ELR (cell line): ENCODE measurements at places on chromosomes 11 and 22.

DNA sequence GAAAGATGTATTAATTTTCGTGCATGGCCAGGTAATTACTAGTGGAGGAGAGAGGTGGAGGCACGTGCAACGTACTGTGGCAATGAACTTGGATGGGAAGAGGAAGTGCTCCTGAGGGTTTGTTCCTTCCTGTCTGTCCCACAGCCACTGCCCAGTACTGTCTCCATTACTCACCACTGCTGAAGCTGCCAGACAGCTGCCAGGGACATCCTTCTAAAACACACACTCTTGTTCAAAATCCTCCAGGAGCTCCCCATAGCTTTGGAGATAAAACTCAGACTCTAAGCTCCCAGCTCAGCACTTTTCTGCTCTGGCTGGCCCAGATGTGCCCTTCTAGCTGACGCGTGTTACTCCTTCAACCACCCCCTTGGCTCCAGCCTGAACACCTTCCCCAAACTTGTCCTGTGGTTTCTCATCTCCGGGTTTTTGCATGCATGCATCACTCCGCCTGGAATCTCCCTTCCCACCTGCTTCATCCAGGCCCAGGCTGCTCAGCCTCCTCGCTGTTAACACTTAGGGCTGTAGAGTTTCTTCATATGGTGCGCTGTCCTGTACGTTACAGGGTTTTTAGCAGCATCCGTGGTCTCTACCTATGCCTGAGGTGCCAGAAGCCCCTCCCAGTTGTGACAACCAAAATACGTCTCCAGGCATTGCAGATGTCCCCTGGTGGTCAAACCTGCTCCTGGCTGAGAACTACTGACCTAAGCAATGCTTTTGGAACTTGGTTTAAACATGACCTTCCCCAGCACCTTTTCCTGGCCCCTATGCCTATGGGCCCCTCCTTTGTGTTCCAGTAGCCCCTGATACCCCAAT lies 69.5 kb downstream of the C11orf91 start:
- peak; percentile 48 for DNase-seq

- peak; percentile 62 for DNase-seq
Observed at GRCh38 chr11:97937501-97937900, 1083.2 kb upstream of the CNTN5 start.

- DNase-seq, result peak; percentile 35
Observed at GRCh38 chr22:19879246-19879570, 24.5 kb upstream of the GNB1L start.

DNA sequence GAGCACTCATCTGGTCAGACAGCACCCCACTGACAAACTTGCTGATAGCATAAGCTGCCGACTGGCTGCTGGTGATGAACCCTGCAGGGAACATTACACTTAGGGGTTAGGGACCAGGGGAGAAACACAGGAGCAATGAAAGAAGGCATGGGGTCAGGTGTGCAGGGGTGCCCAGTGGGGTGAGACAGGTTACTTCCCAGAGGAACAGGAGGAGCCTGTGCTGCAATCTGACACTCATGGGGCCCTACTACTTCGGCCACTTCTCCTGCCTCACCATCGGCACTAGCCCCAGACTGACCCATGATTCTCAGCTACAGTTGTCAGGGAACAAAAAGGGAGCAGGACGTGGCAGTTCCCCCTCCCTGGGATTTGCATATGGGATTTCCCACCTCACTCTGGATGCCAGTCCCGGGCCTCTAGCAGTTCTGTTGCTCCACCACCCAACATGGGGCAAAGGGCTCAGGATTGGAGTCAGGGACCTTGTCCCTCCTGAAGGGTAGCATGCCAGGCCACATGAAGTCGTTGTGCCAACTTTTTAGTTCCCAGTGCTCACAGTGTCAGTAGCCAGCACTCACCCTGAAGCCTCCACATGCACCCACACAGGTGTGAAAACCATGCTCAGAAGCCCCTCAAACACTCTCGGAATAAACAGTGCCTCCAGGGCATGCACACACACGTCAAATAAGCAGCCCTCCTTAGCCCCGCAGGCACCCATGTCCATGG lies 2.2 kb downstream of the SLC37A4 start:
- no peak for DNase-seq

DNA sequence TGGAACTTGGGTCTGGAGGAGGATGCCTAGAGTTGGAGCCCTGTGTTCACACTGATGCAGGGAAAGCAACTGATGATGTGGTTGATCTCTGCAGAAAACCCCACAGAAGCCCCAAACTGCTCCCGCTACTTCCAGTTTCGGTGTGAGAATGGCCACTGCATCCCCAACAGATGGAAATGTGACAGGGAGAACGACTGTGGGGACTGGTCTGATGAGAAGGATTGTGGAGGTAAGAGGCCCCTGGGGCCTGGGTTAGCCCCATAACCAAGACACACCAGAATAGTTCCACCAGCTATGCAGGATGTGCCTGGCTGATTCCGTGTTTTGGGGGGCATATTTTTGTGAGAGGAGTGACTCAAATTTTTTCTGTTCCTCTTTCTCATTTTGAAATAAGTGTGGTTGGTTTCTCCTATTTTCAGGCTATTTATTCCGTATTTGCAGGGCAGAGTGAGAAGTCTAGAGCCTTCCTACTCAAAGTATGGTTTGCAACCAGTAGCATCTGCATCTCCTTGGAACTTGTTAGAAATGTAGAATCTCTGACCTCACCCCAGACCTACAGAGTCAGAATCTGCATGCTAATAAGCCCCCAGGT lies 137.3 kb upstream of the SORL1-AS1 start:
- no peak for DNase-seq

DNA sequence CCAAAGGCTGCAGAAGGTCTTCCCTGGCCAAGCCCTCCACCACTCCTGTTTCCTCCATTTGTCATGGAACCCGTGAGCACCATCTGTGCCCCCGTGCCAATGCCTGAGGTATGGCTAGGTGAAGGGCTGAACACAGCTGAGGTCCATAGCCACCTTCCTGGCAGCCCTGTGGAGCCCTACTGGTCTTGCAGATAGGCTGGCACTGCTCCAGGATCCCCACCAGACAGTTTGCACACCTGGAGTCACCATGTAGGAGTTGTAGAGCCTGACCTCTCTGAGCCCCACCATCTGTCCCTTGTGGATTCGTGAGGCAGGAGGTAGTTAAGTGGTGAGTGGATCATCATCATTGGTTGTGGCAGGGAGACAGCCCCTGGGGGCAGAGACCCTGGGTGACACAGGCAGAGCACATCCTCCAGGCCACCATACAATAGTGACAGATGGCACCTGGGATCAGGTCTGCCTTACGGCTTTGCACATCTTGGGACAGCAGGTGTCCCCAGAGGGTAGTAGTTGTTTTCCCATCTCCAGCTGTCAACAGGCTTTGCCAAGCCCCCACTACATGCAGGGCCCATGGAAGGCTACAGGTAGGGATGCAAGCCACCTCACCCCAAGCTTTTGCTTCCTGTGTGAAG lies 52.5 kb upstream of the SUSD2 start:
- no peak for DNase-seq

DNA sequence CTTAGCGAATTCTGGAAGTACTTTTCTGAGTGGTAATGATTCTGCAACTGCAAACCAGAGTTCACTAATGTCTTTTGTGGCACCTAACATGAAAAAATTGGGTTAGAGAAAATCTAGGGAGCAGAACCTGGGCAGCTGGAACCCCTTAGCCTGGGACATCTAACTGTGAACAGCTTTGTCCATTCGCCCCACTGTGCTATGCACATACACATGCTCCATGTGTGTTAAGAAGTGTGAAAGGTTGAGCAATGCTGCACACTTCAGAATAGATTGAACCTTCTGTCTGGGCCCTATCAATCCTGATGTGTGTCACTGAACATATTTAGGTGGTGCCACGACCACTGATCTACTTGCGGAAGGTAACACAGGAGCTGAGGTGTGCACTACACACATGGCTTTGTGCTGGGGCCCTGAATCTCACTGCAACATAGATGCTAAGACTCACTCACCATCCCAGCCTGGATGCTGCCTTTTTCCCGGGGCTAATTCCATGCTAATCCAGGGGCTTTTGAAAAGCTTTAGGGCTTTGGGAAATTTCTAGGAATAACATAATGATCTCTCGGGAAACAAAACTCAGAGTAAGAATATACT lies 976.2 kb downstream of the NTM start:
- DNase-seq, result no peak

DNA sequence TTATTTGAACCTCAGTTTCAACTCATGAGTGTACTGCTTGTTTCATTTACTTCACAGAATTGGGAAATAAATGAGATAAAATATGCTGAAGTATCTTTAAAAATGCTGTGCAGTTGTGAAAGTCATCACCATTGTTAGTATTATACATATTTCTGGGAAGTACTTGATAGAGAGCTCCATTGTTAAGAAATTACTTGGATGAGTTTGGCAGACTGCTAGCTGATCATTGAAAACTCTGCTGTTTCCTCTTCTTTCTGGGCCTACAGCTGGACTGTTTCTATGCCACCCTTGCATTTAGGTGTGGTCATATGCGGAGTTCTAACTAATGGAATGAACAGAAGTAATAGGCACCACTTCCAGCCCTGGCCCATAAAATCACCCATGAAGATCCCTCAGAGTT lies 10.0 kb downstream of the SIK2 start:
- DNase-seq, result no peak

DNA sequence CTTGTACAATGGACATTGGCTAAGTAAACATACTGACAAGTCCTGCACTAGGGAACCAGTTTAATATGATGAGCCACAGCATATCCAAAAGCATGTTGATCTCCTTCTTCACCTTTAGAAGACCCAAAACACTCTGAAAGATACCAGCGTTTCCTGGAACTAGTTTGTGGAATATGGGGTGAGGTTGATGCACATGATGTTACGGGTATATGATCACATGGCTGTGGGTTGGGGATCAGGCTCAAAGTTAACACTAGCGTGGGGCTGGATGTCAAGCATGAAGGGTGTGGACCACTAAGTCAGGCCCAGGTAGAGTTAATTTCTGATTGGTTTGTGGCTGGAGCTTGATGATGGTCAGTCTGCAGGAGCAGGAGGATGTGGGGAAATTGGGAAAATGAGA lies 9.0 kb downstream of the IGLL5 start:
- DNase-seq, result no peak

DNA sequence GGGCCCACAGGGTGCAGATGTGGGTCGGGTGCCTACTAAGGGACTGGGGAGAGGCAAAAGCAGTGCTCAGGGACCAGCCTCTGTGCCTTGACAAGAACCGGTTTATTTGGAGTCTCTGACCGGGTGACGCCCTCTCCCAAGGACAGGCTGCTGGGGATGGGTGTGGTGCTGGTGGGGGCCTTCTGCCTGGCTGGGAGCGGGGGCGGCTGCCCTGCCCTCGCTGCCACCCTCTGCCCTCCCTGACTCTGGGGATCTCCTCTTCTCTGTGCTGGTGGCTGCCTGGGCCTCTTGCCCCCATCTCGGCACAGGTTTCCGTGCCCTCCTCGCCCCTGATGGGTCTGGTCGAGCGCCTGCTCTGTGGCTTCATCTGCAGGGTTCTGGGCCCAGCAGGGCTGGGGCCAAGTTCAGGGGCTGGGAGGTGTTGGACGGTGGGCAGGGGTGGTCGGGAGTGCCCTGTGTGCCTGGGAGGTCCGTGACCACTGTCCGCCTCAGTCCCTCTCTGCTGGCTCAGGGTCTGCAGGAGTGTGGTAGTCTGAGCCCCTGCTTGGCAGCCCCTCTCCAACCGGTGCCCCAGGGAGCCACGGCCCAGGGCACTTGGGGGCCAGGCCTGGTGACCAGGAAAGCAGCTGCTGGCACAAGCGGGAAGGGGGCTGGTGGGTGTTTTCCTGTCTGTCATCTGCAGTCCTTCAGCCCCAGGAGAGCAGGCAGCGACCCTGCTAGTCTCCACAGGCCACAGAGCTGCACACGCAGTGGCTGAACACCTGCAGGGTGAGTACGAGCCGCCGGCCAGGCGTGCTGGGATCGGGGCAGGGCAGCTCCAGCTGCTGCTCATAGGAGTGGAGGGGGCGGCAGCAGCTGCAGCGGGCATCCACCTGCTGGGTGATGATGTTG lies 23.5 kb downstream of the MUC6 start:
- DNase-seq, result no peak
